ENCODE measurements at places on chromosomes 12 and 14. TPM values are rescaled to one million over a fixed set of nuclear protein-coding genes. Genes with fewer than 3 reads are reported as not detected.

GRCh38 chr12:47817272-47818006, 2.3 kb downstream of the HDAC7 start:
- DNase-seq = peak; percentile 48

ZDHHC22 gene
- total RNA-seq = 0.10 TPM

- no peak for DNase-seq
Measured at GRCh38 chr12:107241411-107241810, 148.1 kb upstream of the CRY1 start.

GPX2 gene
- total RNA-seq = not detected

GRCh38 chr12:45200491-45201043, 15.3 kb upstream of the ANO6 start:
- DNase-seq = no peak

Data from HT1080 (cell line).